ENCODE measurements at places on chromosomes 6 and 20.

DNA sequence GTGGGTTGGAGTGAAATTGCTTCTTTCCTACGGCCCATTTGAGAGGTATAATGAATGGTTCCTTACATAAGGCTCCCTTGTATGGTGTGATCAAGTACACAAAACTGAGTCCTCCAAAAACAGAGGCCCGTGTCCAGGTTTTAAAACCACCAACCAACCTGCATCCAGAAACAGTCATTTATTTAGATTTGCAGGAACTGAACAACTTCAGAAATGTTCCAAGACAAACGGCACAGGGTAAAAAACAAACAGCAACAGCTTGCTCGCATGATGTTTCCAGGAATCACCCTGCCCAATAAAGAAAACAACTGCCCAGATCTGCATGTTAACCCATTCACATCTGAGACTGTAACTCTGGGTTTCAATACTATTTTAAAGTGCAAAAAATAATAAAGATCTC, 40.2 kb upstream of the TRAM2 start:
- DNase-seq, result peak; percentile 43

GRCh38 chr20:9087531-9088217, 18.8 kb downstream of the PLCB4 start:
- no peak for DNase-seq

GRCh38 chr6:36683656-36684446, 5.3 kb downstream of the CDKN1A start:
- DNase-seq, result no peak

DNA sequence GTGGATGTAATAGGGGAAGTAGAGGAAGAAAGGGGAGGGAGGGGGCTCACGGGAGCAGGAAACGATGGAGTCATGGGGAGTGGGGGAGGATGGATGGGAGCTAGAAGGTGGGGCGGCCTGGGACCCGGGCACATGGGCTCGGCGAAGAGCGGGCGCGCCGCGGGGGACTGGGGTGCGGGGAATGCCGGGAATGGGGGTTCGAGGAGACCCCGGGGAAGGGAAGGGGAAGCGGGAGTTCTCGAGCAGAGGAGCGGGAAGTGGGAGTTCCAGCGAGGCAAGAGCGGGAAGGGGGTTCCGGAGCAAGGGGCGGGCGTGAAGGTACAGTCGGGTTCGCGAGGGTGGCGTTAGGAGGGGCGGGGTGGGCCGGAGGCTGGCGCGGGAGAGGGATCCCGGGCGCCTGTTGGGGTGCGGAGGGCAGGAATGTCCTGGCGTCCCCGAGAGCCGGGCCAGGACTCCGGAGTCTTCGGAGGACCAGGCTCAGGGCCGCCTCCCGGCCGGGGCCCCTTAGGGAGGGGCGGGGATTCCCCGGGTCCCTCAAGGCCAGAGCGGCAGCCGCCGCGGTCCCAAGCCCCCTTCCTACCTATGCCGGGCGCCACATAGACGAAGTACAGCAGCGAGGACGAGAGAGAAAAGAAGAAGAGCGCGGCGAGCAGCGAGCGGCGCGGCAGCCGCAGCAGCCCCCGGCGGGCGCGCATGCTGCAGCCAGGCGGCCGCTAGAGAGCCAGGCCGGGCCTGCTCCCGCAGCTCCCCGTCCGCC, 504 bp downstream of the B4GALT5 start:
- DNase-seq, result peak; percentile 58

GRCh38 chr6:13049666-13050254, 278.6 kb downstream of the TBC1D7 start:
- DNase-seq, result no peak

DNA sequence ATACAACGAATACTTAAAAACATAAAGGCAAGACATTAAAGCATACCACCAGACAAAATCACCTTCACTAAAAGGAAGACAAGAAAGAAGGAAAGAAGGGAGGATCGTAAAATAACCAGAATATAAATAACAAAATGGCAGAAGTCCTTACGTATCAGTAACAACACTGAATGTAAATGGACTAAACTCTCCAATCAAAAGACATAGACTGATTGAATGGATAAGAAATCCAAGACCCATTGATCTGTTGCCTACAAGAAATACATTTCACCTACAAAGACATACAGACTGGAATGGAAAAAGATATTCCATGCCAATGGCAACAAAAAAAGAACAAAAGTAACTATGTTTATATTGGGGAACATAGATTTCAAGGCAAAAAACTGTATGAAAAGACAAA, 74.1 kb downstream of the LMBRD1 start:
- DNase-seq, result no peak

DNA sequence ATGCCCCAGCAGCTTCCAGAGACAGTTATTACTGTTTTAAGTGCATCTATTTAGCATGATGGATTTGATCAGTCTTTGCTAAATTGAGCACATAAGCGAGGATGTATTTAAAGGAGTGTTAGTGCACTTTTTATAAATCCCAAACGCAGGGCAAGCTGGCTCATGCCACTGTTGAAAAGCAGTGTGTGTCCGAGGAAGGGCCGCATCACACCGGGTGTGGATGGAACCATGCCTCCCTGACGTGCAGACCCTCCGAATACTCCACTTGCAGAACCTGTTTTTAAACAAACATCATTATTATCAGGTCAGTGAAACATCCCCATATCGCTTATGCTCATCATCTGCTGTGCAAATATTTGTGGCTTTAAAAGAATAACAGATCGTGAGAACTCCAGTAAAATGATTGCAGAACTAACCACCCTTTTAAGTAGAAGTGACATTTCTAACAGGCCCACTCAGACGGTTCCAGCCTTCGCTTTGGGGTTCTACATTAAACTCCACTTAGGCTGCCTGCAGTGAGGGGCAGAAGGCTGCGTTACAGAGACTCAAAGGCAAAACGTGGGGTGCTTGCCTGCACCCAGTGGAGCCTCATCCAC, 190.1 kb downstream of the CDH4 start:
- no peak for DNase-seq

DNA sequence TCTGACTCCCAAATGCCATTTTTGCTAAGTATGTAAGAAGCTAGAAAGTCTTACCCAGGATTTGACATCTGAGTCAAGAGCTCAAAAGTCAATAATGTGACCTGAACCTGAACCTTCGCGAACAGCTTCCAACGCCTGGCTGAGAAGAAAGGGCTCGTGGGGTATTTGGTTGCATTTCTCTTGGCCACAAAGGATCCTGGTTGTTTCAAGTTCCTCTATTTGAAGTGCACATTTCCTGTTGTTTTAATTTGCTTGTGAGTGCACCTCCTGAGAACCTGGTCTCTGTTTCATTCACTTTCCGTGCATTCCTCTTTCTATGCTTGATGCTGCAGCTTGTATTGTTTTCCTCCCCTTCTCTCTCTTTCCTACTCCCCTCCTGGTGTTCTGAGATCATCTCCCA, 212.5 kb downstream of the FOXA2 start:
- DNase-seq, result no peak

GRCh38 chr6:26304797-26305640, 60.0 kb upstream of the BTN3A2 start:
- peak; percentile 83 for DNase-seq

GRCh38 chr6:63213325-63213724, 2.1 kb downstream of the FKBP1C start:
- no peak for DNase-seq

DNA sequence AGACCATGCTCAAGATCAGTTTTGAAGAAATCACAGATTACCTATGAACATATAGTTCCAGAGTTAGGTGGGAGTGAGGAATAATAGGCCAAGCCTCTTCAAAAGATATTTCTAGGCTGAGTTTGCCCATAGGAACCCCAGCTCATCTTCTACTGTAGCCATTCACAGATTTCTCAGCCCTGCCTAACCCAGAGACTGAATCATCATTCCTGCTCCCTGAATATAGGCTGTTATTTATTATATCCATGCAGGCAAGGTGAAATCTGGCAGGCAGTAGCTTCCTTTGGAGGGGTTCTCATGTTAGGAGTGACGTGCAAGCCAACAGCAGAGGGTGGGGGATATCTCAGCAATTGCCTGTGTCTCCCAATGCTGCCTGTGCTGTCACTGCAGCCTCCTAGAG, 25.6 kb upstream of the ADGRF4 start:
- no peak for DNase-seq

Measured in femur (tissue), 1 donor.